Right renal pelvis (tissue), 4 donors: ENCODE measurements at places on chromosomes 11 and 22.

DNA sequence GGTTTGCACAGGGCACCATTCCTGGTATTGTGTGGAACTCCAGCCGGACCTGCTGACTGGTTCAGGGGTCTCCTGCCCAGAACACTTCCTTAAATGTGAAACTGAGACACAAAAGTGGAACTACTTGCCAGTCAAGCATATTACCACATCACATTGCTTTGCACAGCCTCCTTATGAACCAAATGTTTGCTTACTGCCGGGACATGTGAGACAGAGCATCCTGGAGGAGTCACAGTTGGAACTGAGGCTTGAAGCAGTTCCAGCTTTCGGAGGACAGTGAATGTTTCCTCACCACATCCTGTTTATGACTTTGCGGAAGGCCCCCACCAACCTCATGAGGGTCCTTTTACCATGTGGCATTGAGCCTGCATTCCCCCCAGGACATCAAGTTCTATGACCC is 105.8 kb upstream of the ARHGAP42 start:
- no peak for DNase-seq

DNA sequence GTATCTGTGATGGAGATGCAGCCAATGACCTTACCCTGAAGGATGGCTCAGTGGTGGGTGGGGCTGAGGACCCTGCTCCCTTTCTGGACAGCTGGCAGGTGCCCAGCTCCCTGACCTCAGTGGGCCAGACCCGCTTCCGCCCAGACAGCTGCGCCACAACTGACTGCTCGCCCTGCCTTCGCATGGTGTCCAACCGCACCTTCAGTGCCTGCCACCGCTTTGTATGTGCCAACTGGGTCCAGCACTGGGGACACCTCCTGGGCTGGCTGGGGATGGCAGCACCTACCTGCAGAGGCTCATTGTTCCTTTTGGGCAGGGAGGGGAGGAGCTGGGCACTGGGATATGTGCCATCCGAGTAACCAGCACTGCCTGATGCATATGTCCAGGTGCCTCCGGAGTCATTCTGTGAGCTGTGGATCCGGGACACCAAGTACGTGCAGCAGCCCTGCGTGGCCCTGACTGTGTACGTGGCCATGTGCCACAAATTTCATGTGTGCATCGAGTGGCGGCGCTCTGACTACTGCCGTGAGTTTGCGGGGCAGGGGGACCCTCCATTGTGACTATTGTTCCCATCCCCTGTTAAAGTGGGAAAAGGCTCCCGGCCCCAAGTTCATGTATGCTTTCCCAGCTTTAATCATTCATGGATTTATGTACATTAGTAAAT is 84.8 kb downstream of the OTOG start:
- DNase-seq, result no peak

DNA sequence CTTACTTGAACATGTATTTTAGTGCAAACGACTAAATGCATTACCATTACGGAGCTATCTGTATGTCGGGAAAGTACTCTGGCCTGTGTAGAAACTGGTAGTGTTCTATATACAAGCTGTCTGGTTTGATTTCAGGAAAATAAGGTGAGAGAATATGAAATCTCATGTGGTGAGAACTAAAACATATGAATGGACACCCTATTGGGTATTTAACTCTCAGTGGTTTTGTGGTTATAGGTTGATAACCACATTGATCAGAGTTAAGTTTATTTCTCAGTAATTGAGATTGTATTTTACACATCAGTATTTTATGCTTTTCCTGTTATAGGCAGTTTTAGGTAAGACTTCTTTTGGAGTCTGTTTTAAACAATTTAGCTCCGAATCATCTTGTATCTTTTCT is 10.4 kb downstream of the ANO5 start:
- no peak for DNase-seq

DNA sequence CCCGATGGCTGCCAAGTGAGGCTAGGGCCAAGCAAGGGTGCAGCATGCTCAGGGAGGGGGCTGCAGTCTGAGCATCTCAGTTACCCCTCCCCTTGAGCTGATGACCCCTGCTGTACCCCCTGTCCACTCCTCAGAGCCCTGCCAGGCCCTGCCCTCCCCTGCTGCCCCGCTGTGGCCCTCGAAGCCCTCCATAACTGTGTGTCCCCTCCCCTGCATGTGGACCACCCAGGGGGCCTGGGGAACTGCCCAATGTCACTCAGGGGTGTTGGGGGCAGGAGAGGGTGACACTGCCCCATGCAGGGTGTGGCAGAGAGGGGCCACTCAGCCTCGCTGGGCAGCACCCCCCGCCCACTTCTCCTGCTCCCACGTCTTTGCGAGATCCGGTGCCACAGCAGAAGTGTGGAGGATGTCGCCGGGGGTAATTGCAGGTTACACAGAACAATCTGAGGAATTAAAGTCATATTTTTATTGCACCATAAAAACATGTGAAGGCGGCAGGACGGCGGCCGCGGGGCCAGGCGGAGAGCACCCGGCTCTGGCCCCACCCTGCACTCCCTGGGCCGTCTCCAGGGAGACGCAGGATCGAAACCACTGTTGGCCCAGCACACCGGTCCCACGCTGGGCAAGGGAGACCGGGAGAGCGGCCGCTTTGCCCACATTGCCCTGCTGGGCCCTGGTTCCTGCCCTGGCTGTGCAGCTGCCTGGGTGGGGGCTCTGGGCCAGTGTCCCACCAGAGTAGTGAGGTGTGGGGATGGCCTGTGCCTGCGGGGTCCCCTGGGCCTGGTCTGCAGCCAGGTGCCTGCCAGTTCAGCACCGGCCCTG is 18.7 kb upstream of the GNB1L start:
- no peak for DNase-seq

- DNase-seq, result no peak
Measured at GRCh38 chr11:71081704-71082230, 170.6 kb downstream of the SHANK2 start.

GRCh38 chr11:13135385-13136271 is 126.5 kb downstream of the RASSF10 start:
- no peak for DNase-seq

GRCh38 chr11:66561178-66561974 is 7.0 kb downstream of the CTSF start:
- DNase-seq, result no peak
